CD4-positive, alpha-beta T cell treated with Interleukin-15 for 1 hour (primary cell): ENCODE measurements at places on chromosomes 4 and X.

GRCh38 chr4:141458501-141458900 lies 177.9 kb upstream of the IL15 start:
- no peak for DNase-seq

DNA sequence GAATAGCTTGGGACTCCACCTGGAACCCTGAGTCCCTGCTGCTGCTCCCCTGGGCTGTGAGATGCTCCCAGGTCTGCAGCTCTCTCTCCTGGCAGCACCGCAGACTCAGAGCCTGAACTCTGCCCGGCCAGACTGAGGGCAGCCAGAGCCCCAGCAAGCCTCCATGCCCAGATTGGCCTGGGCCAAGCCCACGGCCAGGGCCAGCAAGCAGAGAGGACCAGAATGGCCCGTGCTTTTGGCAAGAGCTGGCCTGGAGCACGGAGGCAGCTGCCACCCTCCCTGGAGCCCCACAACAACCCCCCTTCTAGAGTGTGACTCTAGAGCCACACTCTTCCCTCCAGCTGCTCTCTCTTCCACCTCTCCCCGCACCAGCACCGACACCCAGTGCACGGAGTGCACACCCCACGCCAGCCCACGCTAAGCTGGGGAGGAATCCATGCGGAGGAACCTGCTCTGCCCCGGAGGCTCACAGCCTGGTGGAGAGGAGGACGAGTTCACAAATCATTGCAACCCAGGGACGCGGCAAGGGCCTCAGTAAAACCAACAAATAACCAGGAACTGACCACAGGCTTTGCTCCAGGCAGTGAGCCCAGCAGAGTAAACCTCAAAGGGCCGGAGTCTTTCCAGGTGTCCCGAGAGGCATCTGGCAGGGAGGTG lies 110.3 kb downstream of the HMX1 start:
- DNase-seq = peak; percentile 12

DNA sequence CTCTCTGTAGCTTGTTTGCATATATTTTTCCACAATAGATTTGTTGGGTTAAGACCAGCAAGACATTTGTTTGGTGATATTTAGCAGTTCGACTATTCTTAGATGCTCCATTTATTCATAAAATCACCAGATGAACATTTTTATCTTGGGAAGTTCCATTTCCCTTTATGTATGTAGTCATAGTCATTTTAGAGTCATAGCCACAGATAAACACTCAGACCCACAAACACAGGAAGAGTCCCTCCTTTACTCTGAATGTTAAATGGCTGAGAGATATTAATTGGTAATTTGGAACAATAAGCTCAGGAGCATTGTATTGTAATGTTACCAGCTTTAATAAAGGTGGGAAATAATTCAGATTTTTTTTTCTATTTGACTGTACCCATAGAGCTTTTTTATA lies 1608.7 kb downstream of the STIM2 start:
- DNase-seq = no peak

GRCh38 chr4:14560577-14560976 lies 441.7 kb upstream of the CPEB2 start:
- DNase-seq = no peak

DNA sequence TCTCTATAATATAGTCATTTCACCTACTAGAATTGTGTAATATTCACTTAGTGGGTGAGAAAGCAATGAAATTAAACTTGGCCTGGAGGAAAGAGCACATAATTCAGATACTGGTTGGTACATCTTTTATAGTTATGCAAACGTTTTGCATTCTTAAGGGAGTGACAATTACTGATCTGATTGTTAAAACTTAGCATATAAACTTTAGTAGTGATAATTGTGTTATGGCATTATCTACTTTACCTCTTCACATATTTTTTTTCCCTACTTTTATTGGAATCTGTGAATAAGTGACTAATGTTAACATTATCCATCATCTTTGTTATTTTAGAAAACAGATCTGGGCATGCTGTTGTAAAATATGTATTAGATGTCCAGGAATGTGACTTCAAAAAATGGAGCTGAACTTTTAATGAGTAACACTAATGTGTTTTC lies 217.4 kb upstream of the GIMD1 start:
- DNase-seq = no peak

DNA sequence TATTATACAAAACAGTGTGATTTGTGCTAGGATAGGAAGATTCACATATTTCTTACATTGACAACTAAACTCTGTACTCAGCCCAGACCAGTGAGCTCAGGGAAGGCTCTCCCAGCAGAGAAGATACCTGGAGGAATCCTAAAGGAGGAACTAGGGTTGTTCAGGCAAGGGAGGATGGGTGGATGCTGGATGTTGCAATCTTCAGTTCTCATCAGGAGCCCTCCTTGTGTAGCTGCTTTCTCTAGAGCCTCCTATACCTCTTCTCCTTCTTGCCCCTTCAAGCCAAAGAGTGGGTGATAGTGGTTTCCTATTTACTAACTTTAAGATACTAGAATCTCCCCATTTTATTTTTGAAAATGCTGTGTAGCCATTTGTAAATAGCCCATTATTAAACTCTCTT lies 117.3 kb downstream of the NKX6-1 start:
- DNase-seq = no peak

- no peak for DNase-seq
Observed at GRCh38 chrX:108666101-108666500, 70.3 kb downstream of the IRS4 start.

DNA sequence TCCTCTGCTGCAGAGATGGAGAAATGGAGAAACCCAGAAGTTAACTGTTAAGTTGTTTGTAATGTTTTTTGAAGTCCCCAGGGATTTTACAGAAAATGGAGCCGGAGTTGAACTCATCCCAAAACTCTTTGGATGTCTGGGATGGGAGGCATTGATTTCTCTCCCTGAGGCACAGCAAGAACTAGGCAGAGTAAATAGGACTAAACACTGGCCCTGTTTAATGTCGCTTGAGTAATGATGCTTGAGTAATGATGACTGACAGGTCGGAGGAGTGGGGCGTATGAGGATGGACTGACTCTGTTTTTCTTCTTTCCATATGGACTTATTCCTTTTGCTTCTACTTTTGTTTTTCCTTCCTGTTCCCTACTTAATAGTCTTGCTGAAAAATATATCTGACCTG lies 69.9 kb downstream of the ARHGAP10 start:
- no peak for DNase-seq

DNA sequence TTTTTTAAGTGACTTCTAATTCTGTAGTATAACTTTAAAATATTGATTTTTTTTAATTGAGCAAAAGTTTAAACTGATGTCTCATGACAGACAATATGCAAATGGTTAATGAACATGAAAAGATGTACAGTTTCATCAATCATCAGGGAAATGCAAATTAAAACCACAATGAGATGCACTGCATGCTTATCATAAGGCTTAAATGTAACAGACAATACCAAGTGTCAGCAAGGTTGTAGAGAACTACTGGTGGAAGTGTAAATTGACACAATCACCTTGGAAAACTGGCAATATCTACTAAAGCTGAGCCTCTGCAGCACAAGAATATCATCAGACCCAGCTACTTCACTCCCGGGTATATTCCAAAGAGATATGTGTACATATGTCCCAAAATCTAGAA lies 70.2 kb upstream of the DAPP1 start:
- DNase-seq = no peak

DNA sequence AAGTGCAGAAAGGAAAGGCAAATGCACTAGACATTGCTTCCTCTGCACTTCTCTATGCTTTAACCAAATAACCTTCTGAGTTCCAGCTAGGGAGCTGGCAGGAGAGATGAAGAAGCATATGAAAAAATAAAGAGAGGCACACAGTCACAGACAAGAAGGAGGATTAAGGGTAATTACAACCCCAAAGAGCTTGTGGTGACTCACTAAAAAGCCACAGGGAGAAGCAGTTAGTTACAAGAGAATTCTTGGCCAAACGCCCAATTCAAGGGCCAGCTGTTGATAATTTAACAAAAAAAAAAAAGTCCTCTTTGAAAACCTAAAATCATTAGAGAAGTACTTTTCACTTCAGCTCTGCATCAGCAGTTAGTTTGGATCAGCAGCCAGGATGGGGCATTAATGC lies 478.0 kb downstream of the KCNIP4 start:
- DNase-seq = no peak

- no peak for DNase-seq
Observed at GRCh38 chr4:1577822-1578217, 106.3 kb downstream of the FAM53A start.

DNA sequence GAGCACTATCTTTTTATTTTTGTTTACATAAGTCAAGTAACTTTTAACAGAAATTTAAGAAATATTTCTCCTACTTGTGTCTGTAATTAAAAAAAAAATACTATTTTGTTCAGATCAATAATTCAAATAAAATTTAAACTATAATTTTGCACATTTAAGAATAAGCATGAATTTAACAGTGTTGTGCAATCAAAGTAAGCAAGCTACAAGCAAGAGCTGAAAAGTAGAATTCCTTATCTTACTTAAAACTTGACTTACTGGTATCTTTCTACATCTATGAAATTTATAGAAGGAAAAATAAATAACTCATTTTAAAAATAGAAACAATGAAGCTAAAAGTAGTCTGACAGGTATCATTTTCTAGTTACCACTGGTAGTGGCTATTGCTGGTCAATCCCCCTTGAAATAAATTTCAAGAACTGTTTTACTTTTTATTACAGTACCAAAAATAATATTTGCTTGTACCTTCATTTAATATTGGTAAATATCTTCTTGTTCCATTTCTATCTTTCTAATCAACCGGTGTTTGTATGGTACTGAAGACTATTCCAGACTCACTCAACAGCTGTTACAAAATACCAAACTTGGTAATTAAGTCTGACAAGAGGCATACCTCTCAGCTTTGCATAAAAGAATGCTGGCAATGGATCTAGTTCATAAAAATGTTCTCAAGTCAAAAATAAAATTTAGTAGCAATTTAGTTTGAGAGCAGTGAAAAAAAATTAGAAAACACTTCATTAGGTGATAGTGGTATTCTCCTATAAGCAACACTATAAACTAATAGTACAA lies 62.2 kb downstream of the NOCT start:
- no peak for DNase-seq

DNA sequence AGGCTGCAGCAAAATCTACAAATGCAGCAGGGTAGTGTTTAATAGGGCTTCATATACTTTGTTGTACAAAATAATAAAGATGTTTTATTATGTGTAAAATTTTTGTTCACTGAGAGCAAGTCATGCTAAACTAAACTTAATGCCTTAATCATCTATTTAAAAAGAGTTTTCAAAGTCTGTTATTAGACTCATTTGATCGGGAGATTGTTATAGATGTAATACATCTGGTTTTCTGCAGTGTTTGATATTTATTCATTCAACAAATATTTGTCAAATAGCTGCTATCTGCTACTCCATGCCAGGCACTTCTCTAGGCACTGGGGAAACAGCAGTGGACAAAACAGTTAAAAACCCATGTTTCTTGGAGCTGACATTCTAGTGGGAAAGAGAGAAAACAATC lies 233.6 kb downstream of the FMR1NB start:
- DNase-seq = no peak

- no peak for DNase-seq
Observed at GRCh38 chr4:169136330-169136729, 126.3 kb upstream of the CBR4 start.

- peak; percentile 57 for DNase-seq
Observed at GRCh38 chr4:153497091-153497531, 31.0 kb downstream of the TMEM131L start.

- peak; percentile 60 for DNase-seq
Observed at GRCh38 chr4:98663226-98664006, 5.0 kb upstream of the TSPAN5 start.

DNA sequence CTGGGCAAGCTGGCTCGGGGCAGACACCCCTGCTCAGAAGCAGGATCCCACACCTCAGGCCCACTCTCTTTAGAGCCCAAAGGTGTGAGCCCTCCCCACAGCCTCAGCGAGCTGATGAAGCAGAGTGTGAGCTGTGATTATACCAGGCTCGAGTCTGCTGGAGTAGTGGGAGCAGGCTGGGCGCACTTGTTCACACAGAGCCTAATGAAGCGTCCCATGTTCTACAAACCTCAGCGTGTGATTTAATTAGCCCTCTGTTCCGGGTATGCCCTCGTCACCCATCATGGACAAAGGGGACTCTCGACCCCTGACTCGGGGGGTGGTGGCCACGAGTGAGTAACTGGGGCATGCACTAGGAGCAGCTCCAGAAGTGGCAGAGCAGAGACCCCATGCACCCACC lies 62.3 kb downstream of the PPP2R2C start:
- no peak for DNase-seq

GRCh38 chr4:39384563-39384962 lies 18.4 kb upstream of the RFC1 start:
- no peak for DNase-seq

GRCh38 chr4:150215601-150216000 lies 137.4 kb downstream of the DCLK2 start:
- no peak for DNase-seq

GRCh38 chr4:139154134-139154421 lies 22.9 kb downstream of the ELF2 start:
- DNase-seq = no peak

GRCh38 chr4:184281231-184282139 lies 63.8 kb upstream of the ENPP6 start:
- no peak for DNase-seq

- peak; percentile 42 for DNase-seq
Observed at GRCh38 chr4:101730291-101731117, 60.0 kb upstream of the BANK1 start.

GRCh38 chr4:181078196-181078595 lies 1165.0 kb upstream of the TENM3 start:
- no peak for DNase-seq

- no peak for DNase-seq
Observed at GRCh38 chr4:171142639-171143038, 670.6 kb upstream of the GALNTL6 start.

DNA sequence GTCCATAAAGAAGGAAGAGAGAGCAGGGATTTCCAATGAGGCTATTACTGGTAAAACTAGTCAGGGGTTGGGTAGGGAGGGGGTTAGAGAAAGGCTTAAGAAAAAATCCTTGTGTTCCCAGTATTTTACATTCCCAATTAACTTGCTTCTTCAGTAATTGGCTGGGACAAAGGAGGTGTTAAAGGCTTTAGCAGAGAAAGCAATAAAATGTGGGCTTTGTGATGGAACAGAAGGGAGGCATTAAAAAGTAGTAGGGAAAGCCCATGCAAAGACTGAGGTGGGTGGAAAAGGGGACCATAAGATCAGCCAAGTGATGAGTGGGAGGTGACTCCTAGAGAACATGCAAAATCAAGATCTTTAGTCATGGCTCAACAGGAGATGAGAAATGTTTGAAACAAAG lies 1467.2 kb downstream of the RPA4 start:
- DNase-seq = no peak

- DNase-seq = no peak
Observed at GRCh38 chrX:45699158-45699557, 498.5 kb upstream of the DIPK2B start.

DNA sequence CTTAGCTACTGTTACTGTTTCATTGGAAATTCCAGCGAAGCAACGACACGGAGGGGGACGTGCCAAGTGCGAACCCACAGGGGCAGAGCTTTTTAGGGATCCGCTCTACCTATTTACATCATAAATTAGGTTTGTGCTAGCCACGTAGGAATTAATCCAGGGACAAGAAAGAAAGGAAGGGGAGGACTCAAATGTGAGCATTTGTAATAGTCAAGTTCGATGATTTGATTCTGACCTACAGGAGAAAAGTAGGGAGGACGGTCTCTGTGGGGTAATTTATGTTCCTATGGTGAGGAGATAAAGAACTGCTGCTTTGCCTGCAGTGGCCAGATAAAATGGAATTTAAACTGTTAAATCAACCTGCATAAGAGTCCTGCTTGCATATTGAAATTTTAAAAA lies 1.7 kb downstream of the INTS6L start:
- DNase-seq = no peak

- DNase-seq = peak; percentile 69
Observed at GRCh38 chr4:123477711-123478209, 81.2 kb downstream of the SPRY1 start.

GRCh38 chr4:23130845-23131244 lies 438.1 kb downstream of the GBA3 start:
- no peak for DNase-seq

GRCh38 chr4:30838331-30838730 lies 118.2 kb downstream of the PCDH7 start:
- DNase-seq = no peak
